ENCODE measurements at places on chromosomes 11 and 22.

- no peak for DNase-seq
Measured at GRCh38 chr11:121340032-121340580, 47.5 kb downstream of the SC5D start.

GRCh38 chr11:100876815-100877520, 189.9 kb downstream of the ARHGAP42 start:
- no peak for DNase-seq

DNA sequence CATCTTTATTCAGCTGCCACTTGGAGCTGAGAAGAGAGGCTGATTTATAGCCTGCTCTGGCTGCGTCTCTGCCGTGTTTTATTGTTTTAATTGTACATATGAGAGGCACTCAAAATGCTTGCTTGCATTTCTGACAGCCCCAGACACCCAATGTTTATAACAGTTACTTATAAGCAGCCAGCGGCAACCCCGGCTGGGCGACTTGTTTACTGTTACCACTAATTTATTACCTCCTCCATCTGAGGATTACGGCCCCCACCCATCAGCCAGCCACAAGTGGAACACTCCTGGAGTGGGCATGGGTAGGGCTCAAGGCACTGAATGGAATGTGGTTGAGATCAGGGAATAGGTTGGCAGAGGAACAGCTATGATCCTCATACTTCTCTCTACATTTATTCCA, 61.2 kb downstream of the CLPB start:
- peak; percentile 45 for DNase-seq

- DNase-seq = no peak
Measured at GRCh38 chr11:86386746-86387145, 12.1 kb downstream of the CCDC81 start.

DNA sequence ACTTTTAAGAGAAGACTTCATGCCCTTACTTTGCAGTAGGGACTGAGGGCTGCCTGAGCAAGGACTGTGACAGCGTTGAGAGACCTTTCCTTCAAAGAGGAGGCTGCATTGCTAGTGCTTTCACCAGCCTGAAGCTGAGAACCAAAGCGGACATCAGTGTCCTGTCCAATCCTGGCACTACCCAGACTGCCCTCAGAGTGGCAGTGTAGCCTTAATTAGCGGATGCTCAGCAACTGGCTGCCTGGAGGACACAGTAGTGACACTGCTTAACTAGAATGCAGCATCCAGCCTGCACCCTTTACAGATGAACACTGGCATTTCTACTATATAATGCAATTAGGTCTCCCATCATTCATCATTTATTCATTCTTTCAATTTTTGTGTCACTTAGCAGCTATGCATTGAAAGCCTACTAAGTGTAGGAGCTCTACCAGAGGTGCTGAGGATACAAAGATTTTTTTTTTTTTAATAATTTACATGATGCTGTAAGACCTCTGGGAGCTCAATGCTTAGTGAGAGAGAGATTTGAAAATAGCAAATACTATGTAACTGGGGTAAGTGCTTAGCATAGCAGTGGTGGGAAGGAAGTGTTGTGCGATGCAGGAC, 36.9 kb upstream of the SLC36A4 start:
- peak; percentile 61 for DNase-seq

GRCh38 chr22:22111983-22112382, 129.4 kb upstream of the TOP3B start:
- DNase-seq = no peak

DNA sequence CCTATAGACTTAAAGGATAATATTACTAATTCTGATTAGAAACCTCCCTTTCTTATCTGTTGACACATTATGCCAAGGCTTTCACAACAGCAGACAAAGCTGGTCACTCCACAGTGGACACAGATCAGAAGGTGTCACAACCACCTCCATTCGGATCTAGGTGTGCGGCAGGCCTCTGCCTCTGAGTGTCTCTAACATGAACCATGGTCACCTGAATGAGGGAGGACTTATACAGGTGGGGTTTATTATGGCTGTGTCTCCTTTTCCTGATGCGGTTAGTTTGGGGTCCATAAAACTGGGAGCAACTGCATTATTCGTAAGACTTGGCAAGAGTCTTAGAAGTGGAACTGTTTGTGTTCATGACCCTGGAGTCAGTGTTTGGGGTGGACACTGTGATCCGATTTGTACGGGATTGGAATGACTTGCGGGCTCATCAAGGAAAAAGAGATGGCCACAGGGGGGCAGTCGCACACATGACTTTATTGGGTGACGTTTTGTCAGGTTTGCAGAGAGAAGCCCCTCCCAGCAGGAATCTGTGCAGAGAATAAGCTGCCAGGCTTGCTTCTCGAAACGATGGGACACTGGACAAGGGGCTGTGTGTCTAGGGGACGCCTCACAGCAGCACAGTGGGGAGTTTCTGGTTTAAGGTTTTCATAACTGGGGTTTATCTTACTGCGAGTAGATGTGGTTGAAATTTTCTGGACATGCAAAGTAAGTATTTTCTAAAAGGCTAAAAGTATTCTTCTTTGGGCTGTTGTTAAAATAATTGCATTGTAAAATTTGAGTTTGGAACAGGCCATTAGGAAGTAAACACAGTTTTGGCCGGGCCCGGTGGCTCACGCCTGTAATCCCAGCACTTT, 90.6 kb downstream of the GAB4 start:
- no peak for DNase-seq

GRCh38 chr11:75538150-75538942, 12.6 kb upstream of the GDPD5 start:
- no peak for DNase-seq

- DNase-seq = no peak
Measured at GRCh38 chr11:45106440-45106839, 40.0 kb upstream of the PRDM11 start.

DNA sequence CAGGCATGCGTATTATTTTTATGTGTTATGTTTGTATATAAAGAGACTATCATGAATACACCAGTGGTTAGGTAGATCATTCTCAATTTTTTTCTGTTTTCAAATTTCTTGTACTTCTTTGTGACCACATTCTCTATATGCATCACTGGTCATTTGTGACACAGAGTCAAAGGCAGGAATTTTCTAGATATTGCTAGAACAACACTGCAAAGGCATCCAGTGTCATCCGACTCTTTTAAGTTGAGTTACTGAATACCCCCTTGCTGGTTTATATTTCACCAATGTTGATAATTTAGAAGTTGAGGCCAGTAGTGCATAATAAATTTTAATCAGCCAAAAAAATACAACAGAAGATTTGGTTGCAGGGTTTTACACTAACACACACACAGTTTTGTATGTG, 351.8 kb downstream of the CASP12 start:
- no peak for DNase-seq

- DNase-seq = no peak
Measured at GRCh38 chr11:76245720-76246119, 39.4 kb upstream of the WNT11 start.

GRCh38 chr11:98703779-98704556, 316.8 kb upstream of the CNTN5 start:
- no peak for DNase-seq

DNA sequence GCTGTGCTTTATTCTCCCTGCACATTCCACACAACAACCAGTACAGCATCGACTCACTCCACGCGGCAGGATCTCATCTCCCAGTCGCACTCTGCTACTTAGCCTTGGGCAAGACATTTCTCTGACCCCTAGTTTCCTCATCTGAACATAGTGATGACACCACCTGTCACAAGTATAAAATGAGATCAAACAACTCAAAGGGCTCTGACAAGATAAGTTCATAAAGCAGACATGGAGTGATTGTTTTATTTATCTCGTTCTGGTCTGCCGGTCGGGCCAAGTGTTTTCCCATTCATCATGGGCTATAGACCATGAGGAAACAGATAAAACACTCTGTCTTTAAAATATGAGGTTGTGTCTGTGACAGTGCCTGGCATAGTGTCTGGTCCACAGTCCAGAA, 35.0 kb downstream of the DSCAML1 start:
- DNase-seq = no peak

DNA sequence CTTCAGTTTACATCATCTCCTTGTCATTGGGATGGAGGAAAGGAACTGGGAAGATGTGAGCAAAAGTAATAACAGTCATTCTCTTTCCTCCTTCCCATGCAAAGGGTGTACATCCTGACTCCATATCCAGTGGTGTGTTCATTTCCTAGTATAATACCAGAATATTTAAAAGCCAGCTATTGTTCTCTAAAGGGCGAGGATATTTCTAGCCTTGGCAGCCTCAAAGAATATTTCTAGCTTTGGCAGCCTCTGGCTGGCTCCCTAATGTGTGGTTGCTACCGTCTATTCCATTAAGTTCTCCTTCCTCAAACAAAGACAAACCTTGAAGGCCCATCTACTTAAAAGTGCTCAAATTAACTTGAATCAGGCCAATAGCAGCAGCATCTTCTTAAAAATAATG, 114.0 kb downstream of the FAM76B start:
- no peak for DNase-seq

DNA sequence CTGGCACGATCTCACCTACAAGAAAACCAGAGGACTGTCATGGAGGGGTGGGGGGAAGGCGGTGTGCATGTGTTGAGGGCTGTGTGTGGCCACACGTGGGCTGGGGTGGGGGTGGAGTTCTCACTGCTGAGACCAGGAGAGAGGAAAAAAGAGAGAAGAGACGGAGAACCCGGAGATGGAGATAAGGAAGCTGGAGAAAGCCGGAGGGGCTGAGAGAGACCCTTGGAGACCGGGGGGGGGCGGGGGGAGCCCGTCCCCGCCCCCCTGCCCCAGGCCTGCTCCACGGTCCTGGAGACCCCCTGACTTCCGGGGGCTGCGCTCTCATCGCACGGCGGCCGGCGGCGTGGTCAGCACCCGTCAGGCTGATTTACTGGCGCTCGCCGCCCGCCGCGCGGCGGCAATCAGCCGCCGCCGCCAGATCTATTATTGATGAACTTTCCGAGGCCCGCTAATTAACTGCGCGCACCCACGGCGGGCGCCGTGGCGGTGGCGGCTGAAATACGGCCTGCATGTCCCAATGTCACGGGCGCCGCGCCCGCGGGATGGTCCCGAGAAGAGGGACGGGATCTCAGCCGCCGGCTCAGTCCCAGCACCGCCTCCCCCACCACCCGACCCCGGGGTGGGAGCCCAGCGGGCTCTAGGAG, 187.4 kb downstream of the MN1 start:
- no peak for DNase-seq

GRCh38 chr22:39239561-39240423, 5.0 kb downstream of the PDGFB start:
- DNase-seq = peak; percentile 63

DNA sequence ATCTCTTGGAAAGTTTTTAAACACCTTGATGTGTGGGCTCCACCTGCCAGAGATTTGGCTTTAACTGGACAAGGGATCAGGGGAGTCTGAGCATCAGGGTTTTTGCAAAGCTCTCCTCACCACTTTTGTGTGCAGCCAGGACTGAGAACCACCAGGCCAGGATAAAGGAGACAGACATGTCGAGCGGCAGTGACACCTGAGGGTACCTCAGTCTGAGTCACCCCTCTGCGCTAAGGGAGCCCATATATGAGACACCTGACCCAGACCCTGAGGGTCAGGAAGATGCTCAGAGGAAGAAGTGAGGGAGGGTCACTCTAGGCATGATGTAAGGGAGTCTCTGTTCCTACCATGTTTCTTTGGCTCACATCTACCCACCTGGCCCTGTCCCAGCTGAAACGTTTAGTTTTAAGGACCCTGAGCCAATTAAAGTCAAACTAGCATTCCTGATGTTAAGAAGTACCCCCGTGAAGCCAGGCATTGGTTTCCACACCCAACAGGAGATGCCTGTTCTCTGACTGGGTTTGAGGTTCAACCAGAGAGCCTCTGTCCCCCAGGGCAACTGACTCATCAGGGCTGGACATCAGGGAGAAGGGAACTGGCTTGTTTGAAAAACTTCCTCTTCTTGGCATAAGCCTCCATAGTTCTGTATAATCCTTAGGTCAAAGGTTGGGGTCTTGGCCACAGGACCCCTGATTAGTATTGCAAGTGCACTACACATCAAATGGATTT, 72.4 kb upstream of the BIRC3 start:
- DNase-seq = no peak

DNA sequence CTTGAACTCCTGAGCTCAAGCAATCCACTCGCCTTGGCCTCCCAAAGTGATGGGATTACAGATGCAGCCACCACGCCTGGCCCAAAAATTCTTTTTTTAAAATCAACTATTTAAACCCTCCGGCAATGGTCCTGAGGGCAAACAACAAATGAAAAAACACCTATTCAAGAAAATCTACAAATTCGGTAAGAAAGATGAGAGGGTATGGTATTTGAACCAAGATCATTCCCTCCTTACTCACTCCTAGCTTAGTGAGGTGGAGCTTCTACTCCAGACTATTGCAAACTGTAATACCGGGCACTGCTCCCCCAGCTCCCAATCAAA, 2.1 kb downstream of the NF2 start:
- DNase-seq = no peak

DNA sequence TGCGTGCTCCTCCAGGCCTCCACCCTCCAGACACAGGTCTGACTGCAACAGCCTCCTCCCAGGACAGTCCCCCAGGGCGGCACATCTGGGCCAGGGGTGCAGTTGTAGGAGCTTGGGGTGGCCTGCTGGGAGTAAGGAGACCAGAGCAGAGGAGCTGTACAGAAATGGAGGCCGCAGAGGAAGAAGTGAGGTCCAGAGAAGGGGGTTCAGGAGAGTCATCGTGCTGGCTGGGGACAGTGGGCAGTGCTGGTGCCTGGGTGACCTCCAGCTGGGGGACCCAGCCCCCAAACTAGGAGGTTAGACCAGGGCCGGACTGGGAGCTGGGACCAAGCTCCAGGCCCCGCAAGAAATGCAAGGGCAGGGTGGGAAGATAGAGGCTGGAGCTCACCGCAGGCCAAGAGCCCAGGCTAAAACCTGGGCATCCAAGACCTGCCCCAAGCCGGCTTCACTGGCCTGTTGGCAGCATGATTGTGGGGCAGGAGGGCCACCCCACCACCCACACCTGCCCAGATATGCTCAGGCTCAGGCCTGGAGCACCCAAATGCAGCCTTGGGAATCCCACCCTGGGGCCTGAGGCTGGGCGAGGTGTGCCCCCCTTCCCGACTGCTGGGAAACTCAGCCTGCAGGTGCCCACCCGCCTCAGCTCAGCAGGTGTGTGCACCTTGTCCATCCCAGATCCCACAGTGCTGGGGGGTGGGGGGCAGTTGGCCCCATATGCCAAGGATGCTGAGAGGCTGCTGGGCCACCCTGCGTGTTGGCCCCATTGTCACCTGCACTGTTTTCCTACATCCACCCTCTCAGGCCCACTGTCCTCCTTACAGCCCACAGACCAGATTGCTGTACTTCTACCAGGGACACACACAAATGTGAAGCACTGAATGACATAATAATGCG, 96.9 kb downstream of the MORC2 start:
- no peak for DNase-seq

- DNase-seq = no peak
Measured at GRCh38 chr11:62710001-62710345, 2.5 kb downstream of the GNG3 start.

DNA sequence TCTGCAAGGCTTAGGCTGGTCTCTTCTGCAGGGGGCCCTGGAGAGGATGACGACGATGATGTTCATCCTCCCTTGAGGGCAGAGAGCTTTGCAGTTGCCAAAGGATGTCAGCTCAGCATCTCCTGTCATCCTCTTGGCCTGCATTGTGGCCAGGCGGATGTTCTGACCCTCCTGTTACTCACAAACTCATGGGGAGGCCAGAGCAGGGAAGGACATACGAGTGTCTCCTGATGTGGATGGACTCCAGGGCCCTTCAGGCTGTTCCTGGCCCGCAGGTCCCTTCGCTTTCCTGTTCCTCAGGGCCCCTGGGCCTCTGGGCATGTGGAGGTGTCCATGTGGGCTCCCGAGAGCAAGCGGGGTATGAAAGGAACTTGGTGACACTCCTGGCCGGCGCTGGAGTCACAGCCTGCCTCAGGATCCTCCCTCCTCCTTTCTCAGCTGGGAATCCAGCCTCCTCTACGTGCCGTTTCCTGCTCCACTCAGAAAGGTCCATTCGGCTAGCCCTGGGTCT, 8.5 kb downstream of the ADORA2A start:
- DNase-seq = no peak

All from NCI-H748 treated with DMSO at 0.1 percent for 48 hours (cell line).